ENCODE measurements at places on chromosomes 7 and 10.

- DNase-seq = no peak
Measured at GRCh38 chr7:17685141-17685540, 255.2 kb downstream of the SNX13 start.

DNA sequence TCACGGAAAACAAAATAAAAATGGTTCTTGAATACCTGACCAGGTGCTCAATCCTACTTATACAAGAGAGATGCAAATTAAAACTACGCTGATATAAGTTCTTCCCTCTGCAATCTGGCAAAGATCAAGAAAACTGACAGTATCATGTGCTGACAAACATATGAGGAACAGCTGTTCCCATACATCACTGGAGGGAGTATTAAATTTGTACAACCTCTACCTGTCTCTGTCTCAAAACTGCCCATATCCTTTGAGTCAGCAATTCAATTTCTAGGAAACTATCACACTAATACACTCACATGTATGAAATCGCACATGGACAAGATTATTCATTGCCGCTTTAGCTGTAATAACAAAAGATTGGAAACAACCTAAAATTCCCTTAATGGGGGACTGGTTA, 11.0 kb upstream of the IL6 start:
- no peak for DNase-seq

DNA sequence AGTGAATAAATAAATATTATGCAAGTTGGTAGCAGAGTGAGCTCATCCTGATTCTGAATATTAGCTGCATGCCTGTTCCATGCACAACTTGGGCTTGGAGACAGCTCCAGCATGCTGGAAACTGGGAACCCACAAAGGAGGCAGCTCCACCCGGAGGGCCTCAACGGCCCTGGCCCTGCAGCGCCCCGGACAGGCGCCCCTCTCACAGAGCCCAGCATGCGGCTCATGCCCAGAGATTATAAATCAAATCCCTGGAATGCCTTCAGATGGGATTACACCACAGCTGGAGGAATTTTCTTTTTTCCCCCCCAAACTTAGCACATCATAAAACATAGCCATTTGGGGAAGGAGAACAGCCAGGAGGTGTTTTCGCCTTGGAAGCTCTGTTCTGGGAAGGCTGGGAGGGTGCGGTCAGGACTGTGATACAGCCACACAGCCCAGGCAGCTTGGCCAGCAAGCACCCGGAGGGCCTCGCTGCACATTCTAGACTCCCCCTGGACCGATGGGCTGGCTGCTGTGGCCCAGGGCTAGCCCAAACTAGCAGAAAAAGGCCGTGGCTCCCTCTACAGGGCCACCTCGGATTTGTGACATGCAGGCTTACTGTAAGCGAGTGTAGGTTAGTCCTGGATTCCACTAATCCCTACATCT, 102.4 kb downstream of the PTPN20 start:
- DNase-seq = no peak

DNA sequence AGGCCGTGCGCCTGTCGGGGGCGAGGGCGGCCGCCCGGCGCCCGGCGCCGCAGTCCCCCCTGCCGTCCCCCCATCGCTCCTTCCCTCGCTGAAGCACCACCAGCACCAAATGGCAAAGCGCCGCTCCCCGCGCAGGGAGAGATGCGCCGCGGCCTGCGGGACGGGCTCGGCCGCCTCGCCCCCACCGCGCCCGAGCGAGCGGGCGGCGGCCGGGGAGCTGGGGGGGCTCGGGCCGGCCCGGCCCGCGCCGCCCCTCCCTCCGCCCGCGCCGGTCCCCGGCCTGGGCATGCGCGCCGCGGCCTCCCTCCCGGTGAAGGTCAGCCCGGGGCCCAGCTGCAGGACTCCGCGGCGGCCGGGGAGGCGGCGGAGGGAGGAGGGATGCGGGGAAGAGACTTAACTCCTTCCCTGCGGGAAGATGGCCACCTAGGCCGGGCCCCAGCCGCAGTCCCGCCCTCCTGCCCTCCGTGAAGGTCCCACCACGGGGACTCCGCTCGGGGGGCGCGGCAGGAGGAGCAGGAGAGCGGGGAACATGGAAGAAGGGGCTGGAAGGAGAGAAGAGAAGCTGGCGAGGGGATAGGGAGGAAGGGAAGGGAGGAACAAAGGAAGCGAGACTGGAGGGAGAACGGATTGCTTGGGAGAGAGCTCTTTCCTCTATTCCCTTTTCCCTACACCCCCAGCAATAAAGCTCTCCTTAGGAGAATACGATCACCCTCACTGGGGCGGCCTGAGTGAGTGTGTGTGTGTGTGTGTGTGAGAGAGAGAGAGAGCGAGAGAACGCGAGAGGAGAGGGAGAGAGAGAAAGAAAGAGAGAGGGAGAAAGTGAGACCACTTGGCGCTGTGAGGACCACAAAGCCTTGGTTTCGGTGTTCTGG, 3.4 kb upstream of the SMARCD3 start:
- no peak for DNase-seq

GRCh38 chr10:104113376-104113956, 8.5 kb upstream of the SFR1 start:
- DNase-seq = no peak

DNA sequence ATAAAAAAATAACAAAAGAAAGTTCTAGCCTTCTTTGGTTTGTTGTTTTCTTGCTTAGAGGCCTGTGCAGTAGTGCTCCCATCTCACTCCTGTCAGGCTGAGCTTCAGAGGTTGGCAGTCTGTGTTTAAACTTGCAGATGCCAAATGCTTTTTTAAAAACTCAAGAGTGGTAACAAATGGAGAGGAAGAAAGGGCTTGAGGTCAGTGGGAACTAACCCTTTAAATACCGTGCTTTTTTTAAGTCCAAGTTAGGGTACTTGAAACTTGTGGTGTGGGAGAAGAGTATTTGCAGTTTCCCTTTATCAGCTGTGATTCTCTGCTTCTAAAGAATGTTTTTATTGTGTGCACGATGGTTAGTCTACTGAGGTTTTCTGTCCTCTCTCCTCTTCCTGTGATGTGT, 29.4 kb downstream of the ZRANB1 start:
- no peak for DNase-seq

DNA sequence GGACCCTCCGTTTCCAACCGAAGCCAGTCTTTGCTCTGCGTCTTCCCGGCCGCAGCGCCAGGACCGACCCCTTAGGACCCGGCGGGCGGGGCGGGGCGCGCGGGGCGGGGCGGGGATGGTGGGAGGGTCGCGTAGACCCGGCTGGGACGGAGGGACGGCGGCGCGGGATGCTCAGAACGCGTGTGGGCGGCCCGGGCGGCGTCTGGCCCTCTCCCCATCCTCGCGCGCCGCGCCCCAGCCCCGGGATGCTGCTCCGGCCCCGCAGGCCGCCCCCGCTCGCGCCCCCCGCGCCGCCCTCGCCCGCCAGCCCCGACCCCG, at the start of gene UTF1:
TSS of gene UTF1 (plus strand) at position 174 of the 318 bp plus-strand sequence. CDS start at position 246, 72 bp downstream.
- DNase-seq = no peak

GRCh38 chr7:199483-200249, 7.3 kb downstream of the FAM20C start:
- no peak for DNase-seq

- no peak for DNase-seq
Measured at GRCh38 chr7:73879977-73880681, 19.2 kb downstream of the TMEM270 start.

DNA sequence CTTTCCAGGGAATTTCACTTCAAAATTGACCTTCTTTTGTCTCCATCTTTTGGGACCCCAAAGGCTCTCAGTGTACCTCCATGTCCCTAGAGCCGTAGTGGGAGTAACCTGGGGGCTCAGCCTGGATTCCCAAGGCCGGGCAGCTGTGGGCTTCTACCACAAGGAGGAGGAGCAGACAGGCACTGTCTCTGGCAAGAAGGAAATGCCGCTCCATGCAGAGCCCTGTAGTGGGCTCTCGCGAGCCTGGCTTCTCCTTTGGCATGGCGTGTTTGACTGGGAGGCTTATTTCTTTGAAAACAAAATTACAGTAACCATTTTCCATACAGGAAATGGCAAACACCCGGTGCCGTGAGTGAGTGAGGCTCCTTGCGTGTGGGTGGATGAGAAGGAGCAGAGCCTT, 76.8 kb upstream of the FAM180A start:
- no peak for DNase-seq

DNA sequence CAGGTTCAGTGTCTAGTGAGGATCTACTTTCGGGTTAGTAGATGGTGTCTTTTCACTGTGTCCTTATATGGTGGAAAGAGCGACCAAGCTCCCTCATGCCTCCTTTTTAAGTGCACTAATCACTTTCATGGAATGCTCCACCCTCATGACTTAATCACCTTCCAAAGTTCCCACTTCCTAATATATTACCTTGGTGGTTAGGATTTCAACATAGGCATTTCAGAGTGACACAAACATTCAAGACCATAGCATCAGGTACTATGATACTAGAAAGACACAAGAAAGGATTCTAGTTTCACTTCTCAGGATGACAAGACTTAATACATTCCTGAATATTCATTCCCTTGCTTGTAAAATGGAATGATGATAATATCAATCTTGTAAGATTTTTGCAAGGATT, 119.1 kb upstream of the FAM3C start:
- no peak for DNase-seq

- DNase-seq = no peak
Measured at GRCh38 chr10:51950996-51951555, 251.7 kb upstream of the CSTF2T start.

DNA sequence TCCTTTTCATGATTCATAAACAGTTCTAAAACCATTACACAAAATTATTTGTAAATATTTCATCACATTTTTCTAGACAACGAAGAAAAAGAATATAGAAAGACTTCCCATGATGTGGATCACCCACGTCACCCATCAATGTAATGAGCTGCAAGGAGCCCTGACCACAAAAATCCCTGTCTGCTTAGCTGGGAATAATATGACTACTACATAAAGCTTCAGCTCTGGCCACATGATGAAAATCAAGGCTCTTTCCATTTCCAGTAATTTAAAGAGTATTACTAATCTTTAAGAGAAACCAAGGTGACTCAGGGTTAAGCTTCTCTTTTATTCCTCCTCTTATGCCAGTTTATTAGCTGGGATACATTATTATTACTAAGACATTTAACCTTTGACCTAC, 180.8 kb upstream of the CACNA2D1 start:
- DNase-seq = no peak
